ENCODE measurements at places on chromosomes 1 and 21.

DNA sequence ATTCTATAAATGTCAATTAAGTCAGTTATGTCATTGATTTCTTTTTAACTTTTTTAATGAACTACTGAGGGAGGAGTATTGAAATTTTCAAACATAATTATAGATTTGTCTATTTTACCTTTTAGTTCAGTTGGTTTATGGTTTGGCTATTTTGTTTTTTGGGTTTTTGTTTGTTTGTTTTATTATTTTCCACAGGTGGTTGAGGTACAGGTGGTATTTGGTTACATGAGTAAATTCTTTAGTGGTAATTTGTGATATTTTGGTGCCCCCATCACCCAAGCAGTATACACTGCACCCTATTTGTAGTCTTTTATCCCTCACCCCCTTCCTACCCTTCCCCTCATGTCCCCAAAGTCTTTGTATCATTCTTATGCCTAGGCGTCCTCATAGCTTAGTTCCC is 9.5 kb downstream of the TDRD5 start:
- DNase-seq = no peak

- no peak for DNase-seq
Observed at GRCh38 chr1:175833951-175834350, 90.6 kb upstream of the TNR start.

GRCh38 chr1:111570781-111571181 is 48.8 kb upstream of the RAP1A start:
- DNase-seq = no peak

DNA sequence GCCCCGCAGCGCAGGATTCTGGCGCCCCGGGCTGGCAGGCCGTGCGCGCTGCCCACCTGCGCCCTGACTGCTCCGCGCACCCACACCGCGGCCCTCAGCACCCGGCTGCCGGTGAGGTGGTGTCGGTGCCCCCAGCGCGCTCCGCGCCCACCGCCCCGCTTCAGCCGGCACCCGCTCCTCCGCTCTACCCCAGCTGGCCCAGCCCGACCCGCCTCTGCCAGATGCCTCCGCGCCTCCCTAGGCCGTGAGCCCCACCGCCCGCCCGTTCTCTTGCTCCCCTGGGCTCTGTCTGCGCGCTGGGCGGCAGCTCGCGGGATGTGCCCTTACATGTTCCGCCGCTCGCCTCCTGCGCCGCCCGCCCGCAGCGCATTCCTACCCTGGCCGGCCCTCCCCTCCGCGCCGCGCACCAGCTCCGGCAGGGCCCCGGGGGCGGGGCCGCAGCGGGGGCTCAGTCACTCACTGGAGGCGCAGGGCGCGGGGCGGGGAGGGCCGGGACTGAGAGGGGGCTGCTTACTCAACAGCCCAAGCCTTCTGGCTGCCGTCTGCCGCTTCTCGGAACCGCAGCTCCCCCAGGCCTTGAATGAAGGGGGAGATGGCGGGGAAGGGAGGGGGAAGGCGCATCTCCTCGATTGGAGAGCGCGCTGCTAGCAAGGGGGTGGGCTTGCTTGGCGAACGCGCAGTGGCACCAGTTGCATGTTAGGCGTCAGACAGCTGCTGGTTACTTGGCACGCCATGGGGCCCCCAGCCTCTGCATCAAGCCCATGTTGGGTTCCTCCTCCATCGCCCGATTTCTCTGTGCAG is at the start of gene PHLDA3:
TSS of gene PHLDA3 (minus strand) at position 345 of the 801 bp plus-strand sequence. CDS start 402 bp downstream, outside the sequence.
- DNase-seq = peak; percentile 12

GRCh38 chr1:218209351-218209861 is 75.7 kb upstream of the RRP15 start:
- DNase-seq = no peak

DNA sequence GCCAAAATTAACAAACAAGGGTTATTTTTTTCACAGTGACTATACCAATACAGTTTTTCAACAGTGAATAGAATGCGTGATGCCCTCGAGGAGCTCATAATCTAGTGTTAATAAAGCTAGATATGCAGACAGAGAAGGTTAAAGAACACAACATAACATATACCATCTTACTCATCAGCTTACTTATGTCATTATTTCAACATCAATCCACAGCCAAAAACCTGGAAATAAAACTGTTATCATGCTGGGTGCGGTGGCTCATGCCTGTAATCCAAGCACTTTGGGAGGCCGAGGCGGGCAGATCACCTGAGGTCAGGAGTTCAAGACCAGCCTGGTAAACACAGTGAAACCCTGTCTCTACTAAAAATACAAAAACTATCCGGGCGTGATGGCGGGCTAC is 6.1 kb downstream of the STX6 start:
- DNase-seq = no peak

DNA sequence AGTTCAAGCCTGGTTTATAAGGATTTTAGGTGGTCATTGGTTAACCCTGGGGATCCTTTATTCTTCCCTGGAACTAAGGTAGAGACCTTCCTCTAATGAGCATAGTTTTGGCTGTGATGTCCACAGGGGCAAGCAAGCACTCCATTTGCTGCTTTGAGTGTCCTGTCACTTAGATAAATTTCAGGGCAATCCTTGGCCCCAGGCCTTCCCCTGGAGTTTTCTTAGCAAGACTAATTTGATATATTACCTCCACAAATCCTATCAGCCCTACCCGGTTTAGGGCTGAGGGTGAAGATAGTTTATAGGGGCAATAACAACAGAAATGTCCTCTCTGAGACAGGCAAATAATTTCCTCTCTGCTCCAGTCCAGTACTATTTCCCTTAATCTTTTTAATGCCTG is 166.6 kb downstream of the CYYR1 start:
- no peak for DNase-seq

GRCh38 chr1:154969860-154970452 is 591 bp downstream of the SHC1 start:
- no peak for DNase-seq

- no peak for DNase-seq
Observed at GRCh38 chr1:11064942-11065341, 5.1 kb upstream of the SRM start.

DNA sequence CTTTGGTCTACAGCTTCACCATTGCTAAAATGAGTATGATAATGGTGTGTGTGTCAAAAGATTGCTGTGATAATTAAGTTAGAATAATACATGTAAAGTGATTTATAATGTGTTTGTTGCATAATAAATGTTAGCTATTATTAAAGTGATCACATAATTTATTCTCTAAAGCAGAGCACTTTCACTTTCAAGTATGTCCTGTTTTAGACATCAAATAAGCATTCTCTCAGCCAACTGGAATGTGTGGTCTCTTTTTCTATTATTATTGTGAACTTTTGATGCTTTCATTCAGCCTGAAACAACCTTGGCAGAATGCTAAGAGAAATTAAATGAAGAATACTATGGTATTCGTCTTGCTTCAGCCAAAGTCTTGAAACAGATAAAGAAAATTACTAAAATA is 102.8 kb upstream of the COL11A1 start:
- no peak for DNase-seq

DNA sequence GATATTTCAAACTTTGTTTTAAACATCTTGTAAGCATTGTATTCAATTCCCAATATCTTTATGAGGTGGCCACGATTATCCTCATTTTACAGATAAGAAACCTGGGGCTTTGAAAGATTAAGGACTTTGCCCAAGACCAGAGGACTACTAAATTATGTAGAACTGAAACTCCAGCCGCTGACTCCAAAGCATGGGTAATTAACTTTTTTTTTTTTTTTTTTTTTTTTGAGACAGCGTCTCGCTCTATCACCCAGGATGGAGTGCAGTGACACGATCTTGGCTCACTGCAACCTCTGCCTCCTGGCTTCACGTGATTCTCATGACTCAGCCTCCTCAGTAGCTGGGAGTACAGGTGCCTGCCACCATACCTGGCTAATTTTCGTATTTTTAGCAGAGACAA is 68.7 kb downstream of the ALG14 start:
- DNase-seq = no peak

- no peak for DNase-seq
Observed at GRCh38 chr1:101364370-101365120, 127.7 kb downstream of the S1PR1 start.

GRCh38 chr1:94646786-94647555 is 105.4 kb upstream of the F3 start:
- DNase-seq = no peak

- DNase-seq = peak; percentile 38
Observed at GRCh38 chr1:158248771-158249170, 5.5 kb upstream of the CD1A start.

DNA sequence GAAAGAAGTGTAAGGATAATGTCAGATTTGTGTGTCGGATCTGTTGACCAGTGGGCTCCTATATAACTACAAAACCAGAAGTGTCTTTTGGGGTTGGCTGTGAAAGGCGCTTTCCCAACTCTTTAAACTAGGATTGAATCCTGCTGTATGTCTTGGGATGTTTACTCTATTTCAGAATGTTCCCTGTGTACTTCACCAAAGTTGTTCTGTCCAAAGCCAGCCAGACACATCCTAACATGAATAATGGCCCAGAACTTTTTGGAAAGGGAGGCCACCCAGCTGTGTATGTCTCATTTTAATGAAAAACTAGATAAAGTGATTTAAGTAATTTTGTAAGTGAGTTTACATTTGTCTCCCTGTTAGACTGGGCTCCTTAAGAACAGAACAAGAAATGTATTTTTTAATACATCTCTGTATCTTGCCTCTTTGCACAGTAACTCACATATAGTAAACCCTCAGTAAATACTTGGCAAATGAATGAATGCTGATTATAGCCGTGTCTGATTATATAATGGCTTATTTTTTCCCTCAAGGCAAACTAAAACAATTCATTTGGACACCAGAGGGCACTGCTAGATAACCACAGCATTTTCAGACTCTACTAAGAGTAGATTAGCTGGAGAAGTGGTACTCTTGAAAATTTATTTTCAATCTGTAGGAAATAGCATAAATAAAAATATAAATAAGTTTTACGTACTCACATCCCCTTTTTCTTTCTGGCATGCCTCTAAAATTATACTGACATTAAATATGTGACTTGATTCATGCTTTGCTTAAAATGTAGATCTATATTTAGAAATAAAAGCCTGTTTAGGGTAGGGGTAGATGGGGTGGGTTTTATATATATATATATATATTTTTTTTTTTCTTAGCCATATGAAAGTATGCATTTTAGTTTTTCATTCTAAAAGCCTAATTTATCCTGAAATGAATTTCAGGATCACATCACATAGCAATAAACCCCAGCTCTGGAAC is 23.8 kb downstream of the TSEN15 start:
- DNase-seq = peak; percentile 35

- DNase-seq = no peak
Observed at GRCh38 chr21:45264912-45265515, 22.7 kb downstream of the POFUT2 start.

DNA sequence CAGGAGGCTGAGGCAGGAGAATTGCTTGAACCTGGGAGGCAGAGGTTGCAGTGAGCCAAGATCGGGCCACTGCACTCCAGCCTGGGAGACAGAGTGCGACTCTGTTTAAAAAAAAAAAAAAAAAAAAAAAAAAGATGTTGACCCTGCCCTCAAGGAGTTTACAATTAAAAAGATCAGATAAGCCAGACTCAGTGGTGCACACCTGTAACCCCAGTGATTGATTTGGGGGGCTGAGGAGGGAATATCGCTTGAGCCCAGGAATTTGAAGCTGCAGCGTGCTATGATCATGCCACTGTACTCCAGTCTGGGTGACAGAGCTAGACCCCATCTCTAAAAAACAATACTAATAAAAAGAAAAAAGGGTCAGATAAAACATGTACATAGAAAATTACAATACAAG is 1.6 kb upstream of the SESN2 start:
- DNase-seq = no peak

GRCh38 chr1:31567956-31568570 is 8.3 kb upstream of the TINAGL1 start:
- DNase-seq = no peak

DNA sequence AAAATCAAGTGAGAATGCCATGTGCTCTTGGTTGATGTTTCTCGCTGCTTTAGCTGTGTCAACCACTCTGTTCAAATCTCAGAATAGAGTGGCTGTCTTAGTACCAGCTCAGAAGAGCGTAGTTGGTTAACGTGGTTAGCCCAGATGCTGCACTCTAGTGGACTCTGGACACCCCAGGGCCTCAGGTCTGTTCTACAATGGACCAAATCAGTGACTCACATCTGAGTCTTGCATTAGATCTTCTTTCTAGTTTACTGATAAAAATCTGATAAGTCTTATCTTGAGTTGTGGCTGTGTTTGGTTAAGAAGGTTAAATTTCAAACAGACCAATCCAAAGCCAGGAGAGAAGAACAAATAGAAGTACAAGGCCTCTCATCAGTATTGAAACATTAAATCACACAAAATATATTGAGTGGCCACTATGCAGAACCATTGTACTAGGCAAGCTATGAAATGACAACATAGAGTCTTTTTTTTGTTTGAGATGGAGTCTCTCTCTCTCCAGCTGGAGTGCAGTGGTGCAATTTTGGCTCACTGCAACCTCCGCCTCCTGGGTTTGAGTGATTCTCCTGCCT is 104.1 kb downstream of the NR5A2 start:
- no peak for DNase-seq
